ENCODE measurements at places on chromosomes 3 and 15.

DNA sequence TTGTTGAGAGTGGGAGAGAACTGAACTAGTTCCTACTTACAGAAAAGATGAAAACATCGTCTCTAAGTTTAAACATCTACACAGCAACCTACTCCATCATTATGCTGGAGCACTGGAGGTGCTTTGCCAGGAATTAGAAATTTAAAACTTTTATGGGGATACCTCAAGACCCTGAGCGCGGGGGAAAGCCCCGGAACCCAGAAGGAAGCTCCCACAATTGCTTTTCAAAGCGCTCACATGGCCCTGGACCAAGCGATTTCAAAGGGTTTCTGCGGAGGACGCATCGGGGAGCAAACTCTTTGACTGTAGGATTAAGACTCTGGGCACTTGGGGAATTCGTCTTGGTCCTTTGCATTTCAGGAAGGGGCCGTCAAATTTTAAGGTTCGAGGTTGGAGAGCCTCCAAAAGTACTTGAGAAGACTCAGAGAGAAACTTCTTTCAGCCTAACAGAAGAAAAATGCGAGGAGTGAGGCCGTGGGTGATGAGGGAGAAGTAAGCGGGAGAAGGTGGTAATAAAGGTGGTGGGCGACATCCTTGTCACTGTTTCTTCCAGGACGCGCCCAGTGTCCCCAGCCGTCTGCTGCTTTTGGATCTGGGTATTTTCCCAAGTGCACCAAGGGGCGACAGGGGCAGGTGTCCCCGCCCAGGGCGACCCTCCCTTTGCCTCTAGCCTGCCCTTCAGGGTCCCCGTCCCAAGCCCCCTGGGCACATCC is 591 bp downstream of the PROK2 start:
- DNase-seq: peak; percentile 54

DNA sequence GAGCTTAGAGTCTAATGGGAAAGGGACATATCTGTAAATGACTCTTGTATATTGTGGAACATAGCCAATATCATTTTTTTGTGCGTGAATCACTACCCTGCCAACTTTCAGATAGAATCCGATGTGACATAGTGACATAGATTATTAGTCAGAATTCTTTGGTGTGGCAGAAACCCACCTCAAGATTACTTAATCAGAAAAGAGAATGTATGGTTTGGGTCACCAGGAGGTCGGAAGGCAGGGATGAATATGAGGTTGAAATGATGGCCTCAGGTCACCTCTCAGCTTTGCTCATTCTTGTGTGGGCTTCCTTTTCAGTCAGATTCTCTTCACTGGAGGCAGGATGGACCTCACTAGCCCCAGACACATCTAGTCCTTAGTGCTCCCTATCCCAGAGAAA is 41.4 kb downstream of the SNAPC5 start:
- no peak for DNase-seq

GRCh38 chr15:93989440-93989998 is 241.8 kb upstream of the MCTP2 start:
- no peak for DNase-seq

GRCh38 chr15:71355268-71355667 is 240.0 kb downstream of the THSD4 start:
- DNase-seq: no peak

GRCh38 chr3:45616158-45616557 is 21.6 kb downstream of the LIMD1 start:
- no peak for DNase-seq

GRCh38 chr3:14598143-14598569 is 53.4 kb upstream of the CCDC174 start:
- DNase-seq: peak; percentile 76

DNA sequence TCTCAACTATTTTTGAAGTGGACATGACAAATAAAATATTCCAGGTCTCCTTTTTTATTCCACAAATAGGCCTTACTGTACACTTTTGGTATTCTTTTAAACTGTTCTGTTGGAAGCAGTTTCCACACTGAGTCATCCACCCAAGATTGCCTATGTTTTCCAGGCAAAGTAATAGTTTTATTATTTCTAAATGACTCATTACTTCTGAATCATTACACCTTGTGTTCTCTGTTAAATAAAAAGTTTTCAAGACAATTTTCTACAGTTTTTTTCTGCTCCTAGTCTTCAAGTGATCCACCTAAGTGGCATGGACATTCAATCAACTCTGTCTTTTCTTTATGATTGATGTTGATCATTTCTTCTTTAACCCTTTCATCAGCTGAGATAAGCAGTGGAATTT is 26.5 kb downstream of the PPP2R3A start:
- no peak for DNase-seq

- no peak for DNase-seq
Observed at GRCh38 chr3:148187296-148187695, 510.4 kb upstream of the AGTR1 start.

DNA sequence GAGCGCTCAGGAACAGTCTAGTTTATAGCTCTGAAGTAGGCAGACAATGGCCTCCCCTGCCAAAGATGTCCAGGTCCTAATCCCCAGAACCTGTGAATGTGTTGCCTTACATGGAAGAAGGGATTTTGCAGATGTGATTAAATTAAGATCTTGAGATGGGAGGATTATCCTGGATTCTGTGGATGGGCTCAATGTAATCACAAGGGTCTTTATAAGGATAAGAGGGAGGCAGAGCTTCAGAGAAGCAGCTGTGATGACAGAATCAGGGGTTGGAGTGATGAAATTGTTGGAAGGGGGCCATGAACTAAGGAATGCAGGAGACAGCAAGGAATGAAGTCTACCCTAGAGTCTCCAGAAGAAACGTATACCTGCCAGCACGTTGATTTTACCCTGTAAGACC is 14.0 kb upstream of the GK5 start:
- no peak for DNase-seq

DNA sequence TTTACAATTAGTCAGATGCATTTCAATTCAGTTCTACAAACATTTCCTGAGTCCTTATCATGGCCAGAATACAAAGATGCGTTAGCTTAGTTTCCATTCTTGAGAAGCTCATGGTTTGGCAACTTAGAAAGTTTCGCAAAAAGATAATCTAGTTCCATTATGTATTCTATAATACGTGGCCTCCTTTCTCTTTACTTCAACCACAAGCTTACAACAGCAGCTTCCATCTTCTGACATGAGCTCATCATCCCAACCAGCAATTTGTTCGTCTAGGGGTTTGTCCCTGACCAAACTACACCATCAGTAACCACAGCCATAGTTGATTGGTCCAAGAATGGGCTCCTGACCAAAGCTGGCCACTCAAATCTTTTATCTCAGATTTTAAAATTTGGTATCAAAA is 267.6 kb upstream of the TBC1D5 start:
- no peak for DNase-seq

DNA sequence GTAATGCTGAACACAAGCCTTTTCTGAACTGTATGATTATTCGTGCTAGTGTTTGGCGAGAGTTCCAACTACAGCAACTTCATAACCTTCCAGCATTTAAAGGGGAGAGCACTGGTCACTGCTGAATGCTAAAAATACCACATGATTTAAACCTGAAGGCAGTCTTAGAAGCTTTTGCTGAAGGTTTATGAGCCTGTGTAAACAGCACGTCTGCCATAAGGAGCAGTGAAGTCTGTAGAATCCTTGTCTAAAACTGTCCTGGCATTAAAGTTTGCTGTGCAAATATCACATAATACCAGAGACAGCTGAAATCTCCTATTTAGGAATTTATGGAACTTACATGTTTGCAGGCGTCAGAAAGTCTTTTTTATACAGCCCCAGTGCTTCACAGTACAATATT is 5.9 kb downstream of the SATB1 start:
- DNase-seq: no peak

Data from ecto neural progenitor cell (in vitro differentiated cells).